BJ (cell line): ENCODE measurements at places on chromosomes 16 and 17.

GRCh38 chr17:61619493-61619892 lies 28.5 kb upstream of the NACA2 start:
- no peak for DNase-seq

GRCh38 chr17:68498479-68499326 lies 13.5 kb upstream of the PRKAR1A start:
- no peak for DNase-seq

DNA sequence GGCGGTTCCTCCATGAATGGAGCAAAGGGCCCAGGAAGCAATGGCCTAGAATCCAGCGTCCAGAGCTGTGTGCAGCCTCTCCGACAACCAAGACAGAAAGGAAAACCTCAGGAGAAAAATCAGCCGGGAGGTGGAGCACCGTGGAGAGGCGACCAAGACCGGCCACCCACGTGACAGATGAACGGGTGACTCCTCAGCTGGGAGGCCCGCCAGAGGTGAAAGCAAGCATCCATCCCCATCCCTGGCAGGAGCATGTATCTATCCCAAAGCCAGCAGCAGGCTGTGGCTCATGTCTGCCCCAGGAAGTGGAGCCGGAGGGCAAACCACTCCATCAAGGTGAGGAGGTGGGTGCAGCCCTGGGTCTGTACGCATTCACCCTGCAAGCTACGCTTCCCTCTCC lies 52.1 kb downstream of the FOXL1 start:
- no peak for DNase-seq

DNA sequence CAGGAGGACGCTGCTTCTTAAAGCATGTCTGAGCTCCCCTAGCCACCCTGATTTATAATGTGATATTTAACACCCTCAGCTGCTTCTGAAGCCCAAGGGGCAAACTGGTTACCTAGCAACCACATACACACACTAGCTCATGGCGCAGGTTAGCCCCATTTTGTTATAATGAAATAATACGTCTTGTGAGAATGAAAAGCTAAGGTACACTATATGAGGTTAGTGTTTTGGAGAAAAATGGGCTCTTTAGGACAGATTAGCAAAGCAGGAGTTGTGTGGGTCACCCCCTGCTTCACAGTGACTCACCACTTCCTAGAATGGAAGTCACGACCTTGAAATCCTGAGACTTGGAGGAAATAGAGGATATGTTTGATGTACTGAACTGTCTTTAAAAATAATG lies 404.8 kb upstream of the HSBP1 start:
- DNase-seq, result no peak

- no peak for DNase-seq
These were observed 1.2 kb downstream of the PPP1R1B start for GRCh38 chr17:39627712-39628516.

DNA sequence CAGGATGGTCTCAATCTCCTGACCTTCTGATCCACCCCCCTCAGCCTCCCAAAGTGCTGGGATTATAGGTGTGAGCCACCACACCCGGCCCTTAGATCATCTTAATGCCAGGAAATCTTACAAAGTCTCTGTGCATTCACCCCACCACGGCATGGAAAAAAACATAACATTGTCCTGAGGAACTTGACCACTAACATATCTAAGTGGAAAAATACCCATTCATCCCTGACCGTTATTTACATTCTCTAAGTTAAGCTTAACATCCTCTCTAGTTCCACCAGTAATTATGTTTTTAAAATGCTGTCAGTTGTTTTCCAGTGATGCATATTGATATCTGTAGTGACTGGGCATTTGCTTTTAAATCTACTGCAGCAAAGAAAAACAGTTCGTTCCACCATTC lies 3.4 kb upstream of the HID1 start:
- no peak for DNase-seq

DNA sequence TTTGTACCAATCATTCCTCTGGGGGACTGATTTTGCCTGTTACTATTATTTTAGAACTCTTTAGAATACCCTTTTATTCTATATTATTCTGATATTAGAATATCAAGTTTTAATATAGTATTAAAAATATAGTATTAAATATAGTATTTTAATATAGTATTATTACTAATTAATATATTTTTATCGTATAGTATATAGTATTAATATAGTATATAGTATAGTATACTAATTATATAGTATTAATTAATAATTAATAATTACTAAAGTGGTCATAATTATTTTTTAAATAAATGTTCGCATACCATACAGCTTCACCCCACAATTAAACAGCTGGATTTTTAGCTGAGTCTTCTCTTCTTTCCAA lies 73.3 kb downstream of the GNAO1 start:
- DNase-seq, result no peak

GRCh38 chr16:27355610-27356009 lies 41.8 kb downstream of the IL4R start:
- no peak for DNase-seq

DNA sequence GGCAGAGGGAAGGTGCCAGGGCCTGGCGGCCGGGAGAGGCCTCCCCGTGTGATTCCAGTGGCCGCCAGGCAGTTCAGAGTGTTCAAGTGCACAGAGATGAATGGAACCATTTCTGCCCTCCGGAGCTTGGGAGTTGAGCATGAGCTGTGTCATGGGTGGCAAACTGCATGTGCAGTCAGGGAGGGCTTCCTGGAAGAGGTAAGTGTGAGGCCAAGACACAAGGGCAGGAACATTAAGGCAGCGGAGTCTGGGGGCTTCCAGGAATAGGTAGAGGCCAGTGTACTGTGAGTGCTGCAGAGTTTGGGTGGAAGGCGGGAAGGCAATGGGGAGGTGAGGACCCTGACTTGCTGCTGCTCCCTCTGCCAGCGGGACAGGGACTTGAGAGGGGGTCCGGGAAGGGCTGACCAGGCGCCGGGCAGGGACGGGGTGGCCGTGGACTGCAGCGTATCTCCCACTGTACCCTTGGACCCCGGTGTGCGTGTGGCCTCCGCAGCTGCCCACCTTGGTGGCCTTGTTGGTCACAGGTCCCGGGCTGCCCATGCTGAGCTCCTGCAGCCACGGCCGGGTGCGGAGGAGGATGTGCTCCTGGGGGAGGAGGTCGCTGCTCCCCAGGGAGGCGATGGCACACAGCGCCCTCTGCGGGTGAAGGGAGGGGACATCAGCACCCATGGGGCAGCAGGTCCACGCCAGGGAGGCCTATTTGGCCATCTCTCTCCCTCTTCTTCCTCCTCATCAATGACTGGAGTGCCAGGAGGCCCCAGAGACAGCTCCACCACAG lies 7.5 kb upstream of the CEP131 start:
- DNase-seq, result no peak

DNA sequence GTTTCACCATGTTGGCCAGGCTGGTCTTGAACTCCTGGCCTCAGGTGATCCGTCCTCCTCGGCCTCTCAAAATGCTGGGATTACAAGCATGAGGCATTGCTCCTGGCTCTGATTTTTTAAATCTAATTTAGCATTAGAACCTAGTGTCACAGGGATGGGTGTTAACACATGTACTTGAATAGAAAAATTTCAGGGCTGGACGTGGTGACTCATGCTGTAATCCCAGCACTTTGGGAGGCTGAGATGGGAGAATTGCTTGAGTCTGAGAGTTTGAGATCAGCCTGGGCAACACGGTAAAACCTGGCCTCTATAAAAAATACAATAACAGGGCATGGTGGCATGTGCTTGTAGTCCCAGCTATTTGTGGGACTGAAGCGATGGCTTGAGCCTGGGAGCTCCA lies 6.0 kb upstream of the RNF135 start:
- DNase-seq, result no peak

DNA sequence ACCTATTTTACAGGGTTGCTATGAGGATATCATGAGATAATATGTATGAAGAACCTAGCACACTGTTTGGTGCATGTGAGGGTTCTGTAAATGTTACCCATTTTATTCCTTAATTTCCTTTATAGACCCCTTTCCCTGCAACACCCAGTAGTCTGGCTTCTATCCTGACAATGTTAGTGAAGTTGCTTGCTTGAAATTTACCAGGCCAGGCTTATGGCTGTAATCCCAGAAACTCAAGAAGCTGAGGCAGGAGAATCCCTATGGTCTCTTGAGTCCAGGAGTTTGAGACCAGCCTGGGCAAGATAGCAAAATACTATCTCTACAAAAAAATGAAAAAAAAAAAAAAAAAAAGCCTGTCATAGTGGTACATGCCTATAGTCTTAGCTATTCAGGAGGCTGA lies 722.0 kb downstream of the MAF start:
- DNase-seq, result no peak

DNA sequence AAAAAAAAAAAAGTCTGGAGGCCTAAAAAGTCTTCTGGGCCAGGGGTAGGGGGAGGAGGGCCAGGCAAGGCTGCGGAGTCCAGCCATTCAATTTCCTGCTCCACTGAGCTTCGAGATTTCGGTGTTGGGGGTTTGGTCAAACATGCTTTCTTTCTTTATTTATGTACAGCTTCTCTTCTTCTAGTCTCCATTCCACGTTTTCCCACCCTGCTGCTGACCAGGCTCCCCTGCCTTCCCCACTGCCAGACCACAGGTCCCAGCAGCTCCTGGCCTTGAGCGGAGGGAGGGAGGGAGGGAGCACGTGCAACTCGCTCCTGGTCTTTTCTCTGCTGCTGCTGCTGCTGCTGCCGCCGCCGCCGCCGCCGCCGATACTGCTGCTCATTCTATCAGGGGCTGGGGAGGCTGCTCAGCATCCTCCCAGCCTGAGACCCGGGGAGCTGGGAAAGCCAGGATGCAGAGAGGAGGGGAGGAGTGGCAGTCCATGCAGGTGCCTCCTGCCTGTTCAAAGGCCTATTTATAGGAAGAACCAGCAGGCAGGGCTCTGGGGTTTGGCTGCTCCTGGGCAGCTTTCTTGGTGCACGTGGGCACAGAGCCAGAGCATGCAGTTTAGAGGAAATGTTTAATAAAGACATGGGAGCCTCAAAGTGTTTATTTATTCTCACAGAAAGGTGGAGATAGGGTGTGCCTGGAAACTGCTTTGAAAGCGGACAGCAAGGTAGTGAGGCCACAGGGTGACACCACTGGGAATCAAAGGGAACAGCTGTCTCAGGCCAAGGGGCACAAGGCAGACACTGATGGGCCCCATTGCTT lies 23.4 kb upstream of the ZFHX3 start:
- DNase-seq, result no peak
